Activated CD4-positive, alpha-beta T cell treated with anti-CD3 and anti-CD28 coated beads, Interleukin-2, Interleukin-4, amounts not matched to agents 100 ng/mL and 50 ng/mL, durations not matched to agents 16 hours and 8 hours (primary cell): ENCODE measurements at places on chromosomes 16 and 17.

DNA sequence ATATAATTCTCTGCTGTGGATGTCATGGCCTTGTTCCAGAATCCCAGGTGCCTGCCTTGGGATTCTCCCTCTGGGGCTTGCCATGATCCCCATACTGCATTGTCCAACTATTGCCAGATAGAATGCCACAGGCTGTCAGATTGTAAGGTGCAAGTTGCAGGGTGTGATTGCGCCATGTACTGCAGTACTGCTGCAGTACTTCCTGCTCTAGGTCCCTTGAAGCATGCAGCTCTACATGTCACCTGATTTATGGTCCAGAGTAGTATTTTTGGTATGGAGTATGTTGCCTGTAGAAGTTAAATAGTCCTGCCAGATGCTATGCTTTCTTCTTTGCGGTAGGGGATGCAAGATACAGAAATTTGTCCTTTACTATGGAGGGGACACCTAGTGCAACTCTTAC lies 7.0 kb upstream of the SLFN5 start:
- DNase-seq, result no peak

- no peak for DNase-seq
Observed at GRCh38 chr17:28545787-28546415, 6.5 kb downstream of the UNC119 start.

- no peak for DNase-seq
Observed at GRCh38 chr17:80960037-80960796, 31.4 kb upstream of the CHMP6 start.

DNA sequence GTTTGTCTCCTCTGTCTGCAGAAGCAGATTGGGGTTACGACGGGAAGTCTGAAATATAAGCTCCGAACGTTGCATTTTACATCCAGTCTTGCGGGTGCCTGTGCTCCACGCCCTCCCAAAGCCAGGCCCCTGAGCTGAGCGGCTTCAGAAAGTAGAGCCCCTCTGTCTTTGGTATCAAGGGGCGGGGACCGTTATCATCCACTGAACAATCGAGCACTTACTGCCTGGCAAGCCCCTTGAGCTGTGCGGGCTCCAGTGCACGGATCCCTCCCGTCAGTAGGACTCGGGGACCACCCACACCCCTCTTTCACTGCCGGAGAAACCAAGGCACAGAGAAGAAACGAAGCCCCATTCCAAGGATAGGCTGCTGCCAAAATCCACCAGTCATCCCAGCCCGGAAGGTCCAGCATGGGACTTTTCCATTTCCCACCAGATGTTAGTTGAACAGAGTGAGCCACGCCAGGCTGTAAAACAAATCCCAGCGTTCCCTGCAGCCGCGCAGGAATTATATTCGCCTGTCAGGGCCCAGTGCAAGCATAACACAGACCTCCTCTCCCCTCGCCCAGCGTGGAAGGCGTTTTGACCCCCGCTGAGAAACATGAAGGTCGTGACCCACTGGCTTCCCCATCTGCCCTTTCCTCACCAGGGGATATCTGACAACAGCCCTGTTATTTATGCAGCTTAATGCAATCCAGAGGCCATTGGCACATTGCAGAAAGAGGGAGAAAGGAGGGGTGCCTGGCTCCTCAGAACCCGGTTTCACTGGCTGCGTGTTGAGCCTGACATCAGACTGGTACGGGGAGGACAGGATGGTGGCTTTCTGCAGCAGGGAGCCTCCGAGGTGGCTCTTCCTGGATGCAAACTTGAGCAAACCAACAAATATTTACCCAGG lies 212.2 kb upstream of the FOXF1 start:
- DNase-seq, result no peak

DNA sequence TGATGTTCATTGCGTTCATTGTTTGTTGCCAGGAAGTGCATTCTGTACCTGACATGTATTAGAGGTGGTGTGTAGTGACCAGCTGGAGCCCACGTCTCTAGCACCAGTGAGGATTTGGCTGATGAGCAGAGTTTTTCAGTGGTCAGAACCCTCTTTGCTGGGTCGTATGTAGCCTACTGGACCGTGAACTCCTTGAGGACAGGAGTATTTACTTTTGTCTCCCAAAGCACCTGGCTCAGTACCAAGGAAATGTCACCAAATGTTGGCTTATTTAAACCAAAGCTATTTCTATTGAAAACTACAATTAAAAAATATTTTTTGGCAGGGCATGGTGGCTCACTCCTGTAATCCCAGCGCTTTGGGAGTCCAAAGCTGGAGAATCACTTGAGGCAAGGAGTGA lies 262.7 kb downstream of the SNX29 start:
- no peak for DNase-seq

DNA sequence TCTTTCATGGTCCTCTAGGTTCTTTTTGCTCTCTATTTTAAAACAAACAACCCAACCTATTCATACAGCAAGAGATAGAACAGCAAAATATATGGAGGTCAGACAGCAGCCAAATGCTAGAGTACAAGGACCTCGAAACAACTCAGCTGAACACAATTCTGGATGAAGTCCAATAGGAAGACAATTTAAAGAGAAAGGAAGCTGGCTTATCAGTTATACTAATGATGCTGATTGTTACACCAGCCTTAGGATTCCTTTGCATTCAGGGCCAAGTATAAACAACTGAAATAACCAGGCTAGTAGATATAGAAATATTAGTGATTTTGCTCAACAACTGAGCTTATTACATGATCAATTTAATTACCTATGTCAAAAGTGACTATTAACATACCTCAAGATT lies 2.5 kb downstream of the SSH2 start:
- DNase-seq, result no peak

DNA sequence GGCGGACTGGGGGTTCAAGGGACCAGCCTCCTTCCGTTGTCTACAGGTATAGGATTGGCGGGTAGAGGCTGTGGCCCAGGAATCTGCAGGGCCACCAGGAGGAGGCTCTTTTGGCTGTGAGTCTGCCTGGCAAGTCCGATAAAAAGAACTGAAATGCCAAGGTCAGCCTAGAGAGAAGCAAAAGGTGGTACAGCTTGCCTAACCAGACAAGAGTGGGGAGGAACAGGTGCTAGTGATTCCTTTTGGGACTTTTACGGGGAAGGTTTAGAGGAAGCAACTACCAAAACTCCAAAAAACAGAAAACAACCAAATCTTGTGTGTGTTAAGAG lies 5.6 kb upstream of the EVPL start:
- DNase-seq, result no peak

DNA sequence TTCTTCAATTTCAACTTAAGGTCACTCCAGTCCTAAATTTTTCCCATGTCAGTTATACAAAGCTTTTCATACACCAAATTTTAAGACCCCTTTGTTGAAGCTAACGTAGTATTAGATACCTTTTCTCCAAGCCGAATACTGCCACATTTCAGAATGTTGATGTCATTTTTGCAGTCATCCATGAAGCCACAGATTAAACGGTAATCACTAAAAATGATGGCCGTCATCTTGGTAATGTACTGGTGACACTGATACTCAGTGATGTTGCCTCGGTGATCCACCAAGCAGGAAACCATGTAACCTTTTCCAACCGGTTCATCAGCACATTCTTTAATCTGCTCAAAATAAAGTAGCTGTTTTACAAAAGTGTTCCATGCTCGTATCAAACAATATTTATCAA lies 82.1 kb upstream of the CLEC18B start:
- no peak for DNase-seq

DNA sequence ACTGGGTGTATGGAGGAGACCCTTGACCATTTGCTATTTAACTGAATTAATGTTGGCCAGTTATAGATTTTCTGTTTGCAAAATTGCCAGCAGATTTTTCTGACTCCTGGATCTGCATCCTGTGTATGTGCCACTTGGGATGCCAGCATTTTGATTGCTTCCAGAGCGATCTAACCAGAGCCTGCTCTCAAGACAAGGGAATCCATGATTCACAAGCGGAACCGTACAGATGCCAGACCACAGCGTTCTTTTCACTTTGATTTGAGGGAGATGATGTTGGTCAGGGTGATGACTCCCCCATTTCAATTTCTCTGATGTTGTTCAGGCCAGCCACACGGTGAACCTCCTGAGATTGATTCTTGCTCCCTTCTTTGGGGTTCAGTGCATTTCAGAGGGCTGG lies 228.7 kb downstream of the CDH13 start:
- no peak for DNase-seq

DNA sequence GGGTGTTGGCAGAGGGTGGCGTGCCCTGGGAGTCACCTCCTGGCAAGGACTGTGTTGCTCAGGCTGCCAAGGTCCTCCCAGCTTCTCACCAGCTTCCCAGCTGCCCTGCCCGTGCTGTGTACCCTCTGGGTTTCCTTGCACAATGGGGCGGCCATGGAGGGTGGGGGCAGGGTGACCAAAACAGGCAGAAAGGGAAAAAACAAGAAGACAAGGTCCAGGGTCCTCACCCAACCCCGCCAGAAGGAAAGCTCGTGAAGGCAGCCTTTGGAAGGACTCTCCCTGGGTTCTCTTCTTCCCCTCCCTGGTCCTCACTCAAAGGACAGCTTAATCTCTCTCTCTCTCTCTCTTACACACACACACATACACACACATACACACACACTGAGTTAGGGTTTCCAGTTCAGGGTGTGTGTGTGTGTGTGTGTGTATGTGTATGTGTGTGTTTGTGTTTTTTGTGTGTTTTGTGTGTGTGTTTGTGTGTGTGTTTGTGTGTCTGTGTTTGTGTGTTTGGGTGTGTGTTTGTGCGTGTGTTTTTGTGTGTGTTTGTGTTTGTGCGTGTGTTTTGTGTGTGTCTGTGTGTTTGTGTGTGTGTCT lies 2.0 kb downstream of the SLC13A5 start:
- no peak for DNase-seq

DNA sequence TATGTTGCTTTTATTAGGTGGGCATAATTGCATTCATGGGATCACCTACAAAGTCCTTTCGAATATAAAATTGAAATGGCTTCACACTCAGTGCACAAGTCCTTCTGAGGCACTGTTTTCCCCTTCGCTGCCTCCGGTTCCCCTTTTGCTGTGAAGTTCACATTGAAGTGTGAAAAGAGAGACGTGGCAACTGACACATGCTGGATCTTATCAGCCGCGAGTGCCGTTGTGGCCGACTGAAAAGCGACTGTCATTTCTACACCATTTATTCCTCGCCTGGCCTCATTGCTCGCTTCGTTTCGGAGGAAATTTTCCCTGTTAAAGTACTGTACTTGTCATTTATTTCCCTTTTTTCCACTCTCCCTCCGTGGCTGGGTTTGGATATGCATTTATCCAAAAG lies 423.5 kb downstream of the MAF start:
- no peak for DNase-seq

DNA sequence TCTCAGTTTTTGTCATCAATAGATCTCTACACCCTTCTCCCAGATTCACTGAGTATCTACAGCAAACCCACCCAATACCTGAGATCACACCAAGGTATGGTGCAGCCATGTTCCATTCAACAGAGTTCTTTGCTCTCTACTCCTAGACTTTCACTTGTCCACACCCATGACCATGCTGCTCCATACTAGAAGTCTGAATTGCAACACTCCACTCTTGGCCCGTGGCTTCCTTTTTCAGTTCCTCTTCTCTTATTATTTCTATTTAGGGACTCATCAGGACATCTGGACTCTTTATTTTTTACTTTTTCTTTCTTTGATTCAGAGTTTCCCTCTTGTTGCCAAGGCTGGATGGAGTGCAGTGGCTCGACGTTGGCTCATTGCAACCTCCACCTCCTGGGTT lies 37.1 kb downstream of the YWHAE start:
- DNase-seq, result no peak

- DNase-seq, result no peak
Observed at GRCh38 chr16:74035816-74036215, 260.8 kb upstream of the PSMD7 start.

DNA sequence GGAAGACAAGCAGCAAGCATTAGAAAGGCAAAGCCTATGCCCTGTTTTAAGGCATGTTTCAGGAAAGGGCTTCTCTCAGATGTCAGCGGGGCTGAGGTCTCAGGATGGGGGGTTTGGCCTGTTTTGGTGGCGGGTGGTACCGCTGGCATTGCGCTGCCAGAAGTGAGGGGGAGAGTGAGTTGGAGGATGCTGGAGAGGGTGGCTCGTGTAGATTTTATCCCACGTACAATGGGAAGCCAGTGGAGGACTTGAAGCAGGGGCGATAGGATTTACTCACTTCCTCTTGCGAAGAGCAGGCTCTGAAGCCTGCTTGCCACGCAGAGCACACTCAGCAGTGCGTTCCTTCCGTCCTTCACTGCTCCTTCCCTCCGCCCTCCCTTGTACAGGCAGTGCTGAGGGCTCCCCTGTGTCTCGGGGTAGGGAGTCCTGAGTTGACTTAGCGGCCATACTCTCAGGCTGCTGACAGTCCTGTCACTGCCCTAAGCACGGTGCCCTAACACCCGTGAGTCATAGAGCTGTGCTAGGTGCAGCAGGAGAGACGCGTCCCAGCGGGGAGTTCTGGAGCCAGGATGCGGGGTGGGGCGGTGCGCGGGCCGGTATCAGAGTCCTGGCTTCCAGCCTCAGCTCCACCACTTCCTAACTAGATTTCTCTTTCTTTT lies 113.1 kb downstream of the SNX29 start:
- peak; percentile 32 for DNase-seq

DNA sequence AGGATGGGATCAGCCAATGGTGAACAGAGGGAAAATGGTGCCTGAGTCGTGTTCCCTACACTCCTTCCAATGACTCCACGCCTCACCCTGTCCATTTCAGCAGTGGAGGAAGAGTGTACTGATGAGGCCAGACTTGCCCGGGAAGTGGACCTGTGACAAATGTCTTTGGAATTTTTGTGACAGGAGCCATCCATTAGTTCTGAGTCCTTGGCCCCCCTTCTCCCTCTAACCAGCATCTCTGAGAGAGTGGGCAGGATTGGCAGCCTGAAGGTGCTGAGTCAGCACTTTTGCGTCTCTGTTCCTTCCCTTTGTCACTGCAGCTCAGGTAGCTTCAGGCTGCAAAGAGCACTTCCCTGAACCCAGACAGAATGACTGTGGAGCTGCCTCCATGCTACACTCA lies 30.8 kb downstream of the BEAN1 start:
- DNase-seq, result no peak

DNA sequence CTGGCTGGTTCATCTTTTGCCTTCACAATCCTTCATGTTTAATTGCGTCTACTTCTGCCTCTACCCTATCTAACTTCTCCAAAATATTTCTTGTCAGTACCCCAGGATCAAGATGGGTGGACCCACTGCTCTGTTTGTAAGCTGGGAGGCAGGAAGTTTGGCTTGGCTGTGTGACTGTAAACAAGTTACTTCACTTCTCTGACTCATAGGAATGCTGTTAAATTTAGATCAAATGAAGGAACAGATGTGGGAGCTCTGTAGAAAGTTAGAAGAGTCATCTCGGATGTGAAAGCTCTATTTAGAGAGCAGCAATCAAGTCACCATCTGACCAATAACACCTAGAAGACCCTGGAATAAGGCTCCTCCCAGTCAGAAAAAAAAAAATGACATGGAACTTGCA lies 55.2 kb upstream of the MRTFB start:
- DNase-seq, result no peak

- no peak for DNase-seq
Observed at GRCh38 chr16:47636501-47637099, 175.5 kb downstream of the PHKB start.

- peak; percentile 43 for DNase-seq
Observed at GRCh38 chr16:57689762-57690558, 4.6 kb upstream of the DRC7 start.

- DNase-seq, result no peak
Observed at GRCh38 chr16:53530046-53530445, 27.0 kb upstream of the AKTIP start.
